ENCODE measurements at places on chromosomes 4 and X.

DNA sequence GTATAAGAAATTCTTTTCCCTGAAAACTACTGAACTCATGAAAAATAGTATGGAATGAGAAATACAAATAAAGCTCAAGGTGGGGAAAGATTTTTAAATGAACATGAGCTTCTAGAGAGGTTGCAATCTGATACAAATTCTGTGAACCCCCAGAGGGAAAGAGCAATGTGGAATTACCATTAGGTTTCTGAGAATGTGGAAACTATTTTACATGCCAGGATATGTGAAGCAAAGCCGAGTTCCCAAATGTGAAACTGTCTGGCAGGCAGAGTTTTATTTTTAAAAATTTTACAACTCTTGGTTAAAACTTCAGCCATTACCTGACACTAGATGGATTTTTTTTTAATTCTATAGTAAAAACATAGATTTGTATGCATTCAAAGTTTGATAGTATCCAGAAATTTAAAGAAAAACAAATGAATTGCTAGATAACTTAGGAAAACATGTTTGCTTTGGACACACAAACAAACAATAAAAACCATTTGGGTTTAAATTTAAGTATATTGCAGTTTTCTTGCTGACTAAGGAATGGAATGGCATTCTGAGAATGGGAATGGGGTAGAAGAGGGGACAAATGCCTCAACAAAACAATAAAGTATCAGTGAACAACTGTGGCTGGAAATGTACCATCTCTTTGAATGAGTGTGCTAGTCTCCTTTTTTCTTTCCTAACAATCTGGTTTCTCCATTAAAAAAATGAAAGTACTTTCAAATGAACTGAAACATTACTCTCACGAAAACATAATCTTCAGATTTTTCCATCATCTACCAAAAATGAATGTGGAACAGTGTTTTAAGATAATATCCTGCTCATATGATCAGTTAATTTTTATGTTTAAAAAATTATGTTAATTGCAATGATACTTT is 99.6 kb downstream of the PCDH18 start:
- DNase-seq: no peak

DNA sequence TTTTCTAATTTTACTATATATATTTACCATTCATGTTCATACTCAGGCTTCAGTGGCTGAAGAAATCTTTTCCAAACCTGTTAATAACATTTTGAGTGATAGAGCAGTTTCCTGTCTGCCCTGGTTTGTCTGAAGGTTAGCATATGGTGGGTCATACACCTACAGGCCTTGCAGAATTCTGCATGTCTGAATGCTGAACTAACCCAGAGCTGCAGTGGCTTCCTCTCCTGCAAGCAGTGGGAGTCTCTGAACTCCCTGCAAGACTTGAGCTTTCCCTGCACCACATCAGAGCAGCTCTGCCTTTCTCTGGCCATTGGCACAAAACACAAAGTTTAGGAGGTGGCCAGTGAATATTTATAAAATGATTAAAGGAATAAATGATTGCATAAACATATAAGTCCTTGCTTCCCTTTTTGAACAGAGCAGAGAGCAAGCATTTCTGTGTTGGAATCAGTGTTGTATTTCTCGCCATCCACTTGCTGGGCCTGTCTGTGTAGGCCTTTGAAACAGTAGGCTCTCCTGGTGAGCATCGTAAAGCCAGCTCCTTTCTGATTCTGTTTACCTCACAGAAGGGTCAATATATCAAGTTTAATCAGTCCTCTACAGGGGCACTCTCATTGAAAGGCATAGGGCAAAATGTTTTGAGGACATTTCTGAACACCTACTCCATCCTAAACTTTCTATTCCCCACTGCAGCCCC is 15.0 kb upstream of the UNC5C start:
- no peak for DNase-seq

- no peak for DNase-seq
Measured at GRCh38 chr4:146255874-146256273, 41.5 kb downstream of the REELD1 start.

DNA sequence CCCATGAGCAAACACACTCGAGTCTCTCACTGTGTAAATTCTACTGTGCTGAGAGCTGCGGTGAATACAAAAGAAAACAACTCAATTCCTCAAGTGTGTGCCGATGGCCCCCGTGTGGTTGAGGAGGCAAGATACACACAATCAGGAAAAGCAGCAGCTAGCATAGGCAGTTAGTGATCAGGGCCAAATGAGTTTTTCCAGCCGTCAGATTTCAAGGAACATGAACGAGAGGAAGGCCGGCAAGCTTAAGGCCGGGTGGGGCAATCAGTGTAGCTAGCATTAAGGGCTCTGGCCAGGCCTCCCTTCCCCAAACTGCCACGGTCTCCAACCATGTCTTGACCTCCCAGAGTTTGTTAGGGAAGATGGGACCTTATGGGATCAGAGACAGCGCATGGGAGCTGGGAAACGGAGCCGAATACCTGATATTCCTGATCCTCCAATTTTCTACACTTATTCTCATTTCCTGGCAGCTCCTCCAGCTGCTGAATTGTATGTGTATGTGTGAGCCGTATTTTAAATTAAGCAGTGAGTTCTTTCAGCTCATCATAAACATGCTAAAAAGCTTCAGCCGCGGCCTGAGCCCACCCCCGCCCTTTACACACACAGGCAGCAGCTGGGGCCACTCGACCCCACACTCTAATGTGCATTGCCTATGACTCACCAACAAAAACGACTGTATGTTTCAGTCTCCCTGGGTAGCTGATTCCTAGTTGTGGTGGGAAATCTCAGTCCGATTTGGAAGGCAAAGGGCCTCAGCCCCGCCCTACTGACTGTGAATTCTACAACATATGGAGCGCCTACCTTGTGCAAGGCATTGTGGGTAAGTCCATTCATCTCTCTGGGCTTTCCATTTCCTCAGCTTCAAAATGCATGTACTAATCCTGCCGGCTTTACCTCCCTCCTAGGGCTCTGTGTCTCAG is 59.9 kb downstream of the RTL9 start:
- peak; percentile 44 for DNase-seq

GRCh38 chrX:126272795-126273497 is 106.9 kb upstream of the DCAF12L2 start:
- DNase-seq: no peak

DNA sequence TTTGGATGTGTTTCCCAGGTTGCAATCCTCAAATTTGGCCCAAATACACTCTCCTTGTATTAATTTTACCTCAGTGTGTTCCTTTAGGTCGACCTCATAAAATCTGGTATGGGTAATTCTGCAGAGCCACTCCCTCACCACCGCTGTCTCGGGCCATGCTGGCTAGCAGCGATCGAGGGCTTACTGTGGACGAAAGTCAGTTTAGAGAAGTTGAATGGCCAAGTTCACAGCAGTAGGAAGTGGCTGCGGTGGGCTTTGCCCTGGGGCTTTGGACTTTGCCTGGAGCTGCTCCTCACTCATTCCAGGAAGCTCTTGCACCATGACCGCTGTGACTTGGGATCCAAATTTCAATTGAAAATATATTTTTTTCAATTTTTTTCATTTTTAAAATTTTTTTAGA is 19.6 kb downstream of the TMEM187 start:
- DNase-seq: no peak

DNA sequence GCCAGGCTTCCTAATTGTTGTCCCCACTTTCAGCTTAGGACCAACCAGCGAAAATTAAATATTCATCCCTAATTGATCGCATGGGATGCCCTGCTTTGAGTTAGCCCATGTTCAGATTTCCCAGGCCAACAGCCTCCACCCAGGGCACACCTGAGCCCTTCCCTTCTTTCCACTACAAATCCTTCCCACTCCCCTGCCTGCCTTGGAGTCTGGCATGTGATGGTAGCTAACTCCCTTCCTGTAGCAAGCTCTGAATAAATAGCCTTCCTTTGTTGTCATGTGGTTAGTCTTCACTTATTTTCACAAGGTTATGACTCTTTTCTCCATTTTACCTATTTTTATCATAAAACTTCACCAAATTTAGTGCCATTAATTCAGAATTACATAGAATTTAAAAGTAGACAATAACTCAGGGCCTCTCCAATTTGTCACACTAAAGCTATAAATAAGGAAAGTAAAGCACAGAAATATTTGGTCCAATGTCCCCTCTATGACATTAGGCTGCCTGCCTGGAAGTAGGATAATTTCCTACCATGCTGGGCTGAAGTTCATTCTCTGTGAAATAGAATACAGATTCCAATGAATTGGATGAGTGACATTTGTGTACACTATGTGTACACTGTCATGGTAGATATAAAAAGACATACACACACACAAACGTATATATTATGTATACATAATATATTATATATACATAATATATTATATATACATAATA is 166.4 kb upstream of the CPEB2 start:
- DNase-seq: no peak

GRCh38 chr4:146762016-146762415 is 123.3 kb downstream of the POU4F2 start:
- no peak for DNase-seq

DNA sequence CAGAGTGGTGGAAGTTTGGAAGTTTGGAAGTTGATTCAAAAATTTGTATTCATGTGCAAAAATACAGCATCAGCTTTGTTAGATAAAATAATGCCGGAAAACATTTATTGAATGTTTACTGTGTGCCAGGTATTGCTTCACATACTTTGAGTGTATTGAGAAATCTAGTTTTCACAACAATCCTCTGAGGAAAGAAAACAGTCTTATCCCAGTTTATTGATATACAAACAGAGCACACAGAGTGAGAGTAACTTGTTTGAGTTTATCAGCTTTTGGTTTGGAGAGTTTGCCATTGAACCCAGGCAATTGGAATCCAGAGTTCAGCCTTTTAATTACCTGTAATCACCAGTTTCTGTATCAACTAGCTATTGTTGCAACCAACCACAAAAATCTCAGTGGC is 127.2 kb upstream of the RPS6KA3 start:
- no peak for DNase-seq

GRCh38 chr4:10458177-10458576 is 951 bp upstream of the ZNF518B start:
- DNase-seq: no peak

- DNase-seq: peak; percentile 65
Measured at GRCh38 chr4:76197971-76198410, 15.6 kb downstream of the SCARB2 start.

GRCh38 chr4:7764466-7764865 is 175.2 kb downstream of the AFAP1 start:
- DNase-seq: no peak

DNA sequence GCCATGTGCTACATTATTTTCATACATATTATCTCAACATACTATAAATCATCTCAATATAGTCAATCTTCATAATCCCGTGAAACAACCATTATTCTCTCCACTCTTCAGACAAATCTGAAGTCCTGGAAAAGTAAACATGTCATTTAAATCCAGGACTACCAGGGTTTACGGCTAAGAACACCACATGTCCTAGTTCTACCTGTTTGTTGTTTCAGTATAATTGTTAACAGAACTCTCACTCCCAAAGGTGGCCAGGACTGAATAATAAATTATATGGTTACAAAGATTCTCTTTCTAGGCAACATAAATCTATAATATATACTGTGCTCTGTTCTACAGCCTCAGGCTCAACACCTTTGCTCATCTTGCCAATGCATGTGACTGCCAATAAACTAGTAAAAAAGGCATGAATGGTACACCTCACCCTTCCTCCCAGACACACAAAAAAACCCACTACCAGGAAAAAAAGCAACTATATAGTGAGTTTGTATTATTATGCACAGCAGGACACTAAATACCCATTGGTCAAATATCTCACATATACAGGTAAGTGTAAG is 20.1 kb downstream of the EIF4E start:
- DNase-seq: no peak

DNA sequence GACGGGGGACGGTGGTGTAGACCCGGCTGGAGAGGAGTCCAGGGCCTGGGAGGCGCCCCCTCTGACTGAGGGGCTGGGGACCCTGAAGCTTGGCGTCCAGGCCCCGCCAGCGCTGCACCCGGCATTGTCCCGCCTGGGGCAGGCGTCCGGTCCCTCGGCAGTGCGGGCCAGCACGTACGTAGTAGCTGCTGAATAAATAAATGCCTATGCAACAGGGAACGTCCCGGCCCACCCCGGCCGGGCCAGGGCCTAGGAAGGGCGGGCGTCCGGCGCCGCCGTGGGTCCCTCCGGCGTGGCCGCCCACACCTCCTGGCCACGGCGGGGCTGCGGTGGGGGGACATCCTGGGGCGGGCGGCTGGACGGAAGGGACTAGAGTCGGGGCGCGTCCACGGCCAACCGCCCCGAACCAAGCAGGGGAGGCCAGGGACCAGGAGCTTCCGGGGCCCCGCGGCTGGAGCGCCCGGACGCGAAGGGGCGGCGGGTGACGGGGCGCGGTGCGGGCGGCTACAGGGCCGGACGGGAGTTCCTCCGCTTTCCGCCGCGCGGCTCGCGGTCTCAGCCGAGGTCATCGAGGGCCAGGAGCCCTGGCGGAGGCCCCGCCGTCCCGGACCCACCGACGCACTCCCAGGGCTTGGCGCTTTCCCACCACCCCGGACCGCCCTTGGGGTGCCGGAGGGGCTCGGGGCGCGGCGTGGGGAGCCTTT is 886 bp upstream of the WWC2 start:
- DNase-seq: no peak

DNA sequence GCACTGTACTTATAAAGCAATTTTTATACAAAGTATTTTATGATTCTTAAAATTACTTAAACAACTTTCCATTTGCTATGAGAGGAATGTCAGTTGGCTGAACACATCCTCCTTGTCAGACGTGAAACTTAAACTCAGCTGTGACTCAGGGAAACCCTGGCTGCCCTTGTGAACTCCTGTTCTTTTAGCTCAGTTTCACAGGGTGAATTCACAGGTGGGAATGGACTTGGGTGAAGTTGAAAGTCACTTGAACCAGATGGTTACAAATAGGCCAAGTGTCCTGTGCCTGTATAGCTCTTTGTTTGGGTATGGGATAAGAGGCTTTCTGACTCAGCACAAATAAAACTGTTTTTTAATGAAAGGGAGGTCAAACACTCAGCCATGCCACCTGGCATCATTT is 67.4 kb upstream of the FAM47B start:
- no peak for DNase-seq

DNA sequence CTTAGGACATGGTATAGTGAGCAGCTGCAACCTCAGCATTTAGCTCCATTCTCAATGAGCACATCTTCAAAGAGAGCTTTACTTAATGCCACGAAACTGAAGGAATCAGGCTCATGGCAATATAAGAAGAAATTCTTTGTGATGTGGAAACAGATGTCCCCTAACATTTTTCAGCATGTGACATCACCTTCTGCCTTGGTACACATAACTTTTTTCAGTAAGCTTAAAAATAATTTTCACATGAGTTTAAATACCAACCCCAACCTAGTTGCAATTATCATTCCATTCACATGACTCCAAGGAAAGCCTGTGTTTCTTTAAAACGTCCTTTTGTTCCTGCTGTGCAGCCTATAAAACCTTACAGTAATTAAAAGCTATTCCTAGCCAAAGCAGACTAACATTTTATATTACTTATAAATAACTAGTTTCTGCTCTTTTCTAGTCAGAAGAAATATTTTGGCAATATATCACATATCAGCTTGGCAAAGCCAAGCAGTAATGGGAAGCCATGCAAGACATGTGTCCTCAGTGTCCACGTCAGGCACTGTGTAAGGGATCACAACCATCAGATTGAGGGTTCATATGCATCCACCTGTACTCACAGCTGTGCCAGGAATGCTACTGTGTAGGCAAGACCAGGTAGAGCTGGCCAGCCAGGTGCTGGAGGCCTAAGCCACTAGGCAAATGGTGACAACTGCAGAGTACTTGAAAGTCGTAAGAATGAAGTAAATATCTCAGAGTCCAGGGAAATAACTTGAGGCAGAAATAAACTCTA is 466.6 kb downstream of the INPP4B start:
- DNase-seq: no peak

Data from NCI-H1436 treated with DMSO at 0.1 percent for 48 hours (cell line).